AG09309 (cell line): ENCODE measurements at places on chromosomes 16 and 17.
A peak's percentile ranks its signal among the peaks of the same experiment; 100 is the strongest.

- no peak for DNase-seq
These were observed 52.2 kb downstream of the BCAS3 start for GRCh38 chr17:60729854-60730253.

DNA sequence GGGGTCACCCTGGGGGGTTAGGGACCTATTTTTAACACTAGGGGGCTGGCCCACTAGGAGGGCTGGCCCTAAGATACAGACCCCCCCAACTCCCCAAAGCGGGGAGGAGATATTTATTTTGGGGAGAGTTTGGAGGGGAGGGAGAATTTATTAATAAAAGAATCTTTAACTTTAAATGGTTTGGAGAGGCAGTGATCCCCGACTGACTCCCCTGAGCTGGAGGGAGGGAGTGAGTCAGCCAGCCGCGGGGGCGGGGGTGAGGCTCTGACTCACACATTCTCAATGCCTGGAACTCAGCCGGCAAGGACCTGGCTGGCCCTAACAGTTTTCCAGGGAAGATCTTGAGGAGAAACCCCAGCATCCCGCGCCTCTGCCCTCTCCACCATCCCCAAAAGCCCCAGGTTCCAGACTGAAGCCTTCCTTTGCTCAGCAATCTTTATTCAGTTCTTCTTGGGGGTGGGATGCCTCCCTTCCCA, 1.5 kb downstream of the HCFC1R1 start:
- DNase-seq: peak; percentile 86

DNA sequence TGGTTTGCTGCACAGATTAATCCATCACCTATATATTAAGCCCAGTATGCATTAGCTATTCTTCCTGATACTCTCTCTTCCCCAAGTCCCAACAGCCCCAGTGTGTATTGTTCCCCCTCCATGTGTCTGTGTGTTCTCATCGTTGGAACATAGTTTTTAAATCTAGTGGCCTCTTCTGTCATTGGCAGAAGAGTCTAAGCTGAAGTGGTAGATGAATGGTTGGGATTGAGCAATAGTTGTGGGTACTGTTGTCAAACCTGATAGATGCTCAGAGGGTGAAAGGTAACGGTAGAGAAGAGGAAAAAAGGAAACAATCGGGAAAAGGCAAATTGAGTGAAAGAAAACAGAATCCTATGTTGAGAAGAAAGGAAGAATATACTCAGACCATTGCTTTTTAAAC, 29.9 kb downstream of the MAP3K3 start:
- DNase-seq: no peak

DNA sequence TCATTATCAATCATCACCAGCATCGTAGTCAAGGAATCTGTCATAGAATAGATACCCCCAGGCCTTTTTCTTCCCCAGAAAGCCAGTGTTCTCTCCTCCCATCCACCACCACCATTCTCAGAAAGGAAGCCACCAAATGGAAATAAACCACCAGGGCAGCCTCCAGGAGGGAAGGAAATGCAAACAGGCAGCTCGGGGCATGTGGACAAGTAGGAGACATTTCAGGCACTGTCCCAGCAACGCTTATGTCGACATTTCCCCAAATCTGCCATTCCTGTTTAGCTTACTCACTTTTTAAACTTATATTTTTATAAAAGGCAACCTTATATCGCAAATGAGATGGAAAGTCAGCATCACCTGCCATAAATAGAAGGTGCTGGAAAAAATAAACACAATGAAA, 15.8 kb downstream of the EMP2 start:
- DNase-seq: no peak

GRCh38 chr17:78230996-78231935, at the start of gene TMEM235:
Gene TMEM235, plus strand, starts transcription at chr17:78231631. Its CDS starts 393 bp downstream, at chr17:78232024.
- no peak for DNase-seq

- no peak for DNase-seq
These were observed 10.0 kb upstream of the CD300LD start for GRCh38 chr17:74601944-74602572.

DNA sequence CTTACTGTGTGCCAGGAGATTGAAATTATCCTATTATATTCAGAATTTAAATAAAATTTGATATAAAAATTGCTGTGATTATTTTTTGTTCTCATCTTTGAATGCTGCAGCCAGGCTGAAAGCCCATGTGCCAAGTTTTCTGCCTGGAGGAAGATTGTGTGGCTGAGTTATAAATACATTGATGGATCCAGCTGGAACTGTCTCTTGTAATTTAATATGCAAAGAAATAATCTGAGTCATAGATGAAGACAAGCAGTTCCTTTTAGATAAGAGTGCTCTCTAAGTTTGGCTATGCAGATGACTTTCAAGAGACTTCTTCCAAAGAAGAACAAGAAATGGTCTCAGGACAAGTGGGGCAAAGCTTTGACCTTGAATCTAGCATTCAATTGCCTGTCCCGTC, 871.0 kb downstream of the CDH11 start:
- peak; percentile 16 for DNase-seq
